ENCODE measurements at places on chromosomes 6 and 20.

- no peak for DNase-seq
These were observed 60.8 kb downstream of the OGFRL1 start for GRCh38 chr6:71349395-71349794.

- DNase-seq: no peak
These were observed 106.0 kb downstream of the ZNF217 start for GRCh38 chr20:53487461-53488200.

GRCh38 chr6:81889377-81890053, 137.0 kb upstream of the TENT5A start:
- no peak for DNase-seq

GRCh38 chr20:54680872-54681619, 205.7 kb downstream of the DOK5 start:
- DNase-seq: no peak

DNA sequence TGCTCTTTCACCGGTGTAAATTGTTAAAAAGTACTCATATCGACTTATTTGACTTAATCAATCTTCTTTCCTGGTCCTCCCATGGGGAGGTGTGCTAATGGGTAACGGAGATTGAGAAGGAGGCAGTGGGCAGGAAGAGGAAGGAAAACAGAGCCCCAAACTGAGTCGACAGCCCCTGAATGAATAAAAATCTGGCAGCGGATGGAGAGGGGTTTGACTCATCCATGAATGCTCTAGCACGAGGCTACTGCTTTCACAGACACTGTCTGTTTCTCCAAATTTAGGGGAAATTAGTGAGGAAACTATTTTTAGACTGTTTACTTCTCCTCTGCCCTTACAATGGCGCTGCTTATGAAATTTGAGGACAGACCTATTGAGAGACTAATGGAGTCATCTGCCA, 142.2 kb upstream of the ATXN1 start:
- no peak for DNase-seq

- no peak for DNase-seq
These were observed 321.7 kb downstream of the CENPW start for GRCh38 chr6:126661646-126662045.

All from stimulated activated CD8-positive, alpha-beta memory T cell treated with anti-CD3 and anti-CD28 coated beads, Interleukin-7, amount 100 ng/mL, for 48 hours (primary cell).